ENCODE measurements at places on chromosomes 6 and 20.

- DNase-seq, result no peak
These were observed 5.4 kb upstream of the CPXM1 start for GRCh38 chr20:2805689-2806350.

DNA sequence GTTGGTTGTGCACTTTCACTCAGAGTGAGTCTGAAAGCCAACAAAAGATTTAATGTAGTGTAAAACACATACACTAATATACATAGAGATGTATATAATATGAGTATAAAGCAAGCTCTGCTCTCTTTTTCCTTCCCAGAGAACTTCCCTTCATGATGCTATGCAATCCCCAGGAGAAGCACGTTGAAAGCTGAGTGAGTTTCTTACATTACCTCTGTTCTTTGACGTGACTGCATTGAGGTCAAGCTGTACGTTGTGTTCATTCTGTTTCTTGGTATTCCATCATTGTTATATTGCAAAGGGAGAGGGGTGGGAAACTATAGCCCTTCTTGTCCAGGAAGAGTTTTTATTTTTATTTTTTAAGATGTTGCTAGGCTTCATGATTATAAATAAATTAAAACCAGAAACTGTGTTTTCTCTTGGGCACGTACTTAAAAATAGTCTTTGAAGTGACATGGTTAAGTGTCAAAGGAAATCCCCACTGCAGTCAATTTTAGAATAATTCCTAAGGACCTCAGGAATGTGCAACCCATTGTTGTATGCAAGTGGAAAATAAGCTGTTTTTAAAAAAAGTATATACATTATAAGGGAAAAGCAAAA, 651.0 kb downstream of the CD109 start:
- no peak for DNase-seq

- DNase-seq, result no peak
These were observed 7.0 kb downstream of the BPIFB2 start for GRCh38 chr20:33014336-33015113.

DNA sequence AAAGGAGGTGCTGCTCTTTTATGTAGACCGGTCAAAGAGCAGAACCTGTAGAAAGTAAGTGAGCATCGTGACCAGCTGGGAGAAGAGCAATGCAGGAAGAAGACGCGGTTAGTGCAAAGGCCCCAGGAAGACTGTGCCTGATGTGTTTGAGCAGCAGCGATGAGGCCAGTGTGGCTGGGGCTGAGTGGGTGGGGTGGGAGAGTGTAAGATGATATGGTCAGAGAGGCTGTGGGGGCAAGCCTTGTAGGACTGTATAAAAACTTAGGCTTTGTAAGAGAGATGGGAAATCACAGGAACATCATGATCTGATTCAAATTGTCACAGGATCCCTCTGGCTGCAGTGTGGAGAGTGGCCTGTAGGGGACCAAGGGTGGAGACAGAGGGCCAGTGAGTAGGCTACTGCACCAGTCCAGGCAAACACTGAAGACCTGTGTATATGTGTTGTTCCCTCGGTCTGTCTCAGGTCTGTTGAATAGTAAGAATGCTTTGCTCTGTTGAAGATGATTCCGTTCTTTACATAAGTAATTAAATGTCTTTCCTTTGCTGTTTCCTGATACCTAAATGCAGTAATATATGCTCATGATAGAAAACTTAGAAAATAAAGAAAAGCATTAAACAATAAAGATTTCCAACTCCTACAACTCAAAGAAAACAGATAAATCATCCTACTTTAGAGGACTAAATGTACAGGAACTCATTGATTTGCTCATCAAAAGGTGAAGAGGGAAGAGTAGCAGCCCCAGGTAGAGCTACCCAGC, 23.6 kb upstream of the WFDC2 start:
- peak; percentile 66 for DNase-seq

- no peak for DNase-seq
These were observed 349.0 kb downstream of the RNGTT start for GRCh38 chr6:88614316-88614877.

GRCh38 chr20:33653900-33654596, 8.1 kb upstream of the C20orf144 start:
- DNase-seq, result no peak

GRCh38 chr6:110589865-110590513, 113.6 kb upstream of the SLC22A16 start:
- no peak for DNase-seq

DNA sequence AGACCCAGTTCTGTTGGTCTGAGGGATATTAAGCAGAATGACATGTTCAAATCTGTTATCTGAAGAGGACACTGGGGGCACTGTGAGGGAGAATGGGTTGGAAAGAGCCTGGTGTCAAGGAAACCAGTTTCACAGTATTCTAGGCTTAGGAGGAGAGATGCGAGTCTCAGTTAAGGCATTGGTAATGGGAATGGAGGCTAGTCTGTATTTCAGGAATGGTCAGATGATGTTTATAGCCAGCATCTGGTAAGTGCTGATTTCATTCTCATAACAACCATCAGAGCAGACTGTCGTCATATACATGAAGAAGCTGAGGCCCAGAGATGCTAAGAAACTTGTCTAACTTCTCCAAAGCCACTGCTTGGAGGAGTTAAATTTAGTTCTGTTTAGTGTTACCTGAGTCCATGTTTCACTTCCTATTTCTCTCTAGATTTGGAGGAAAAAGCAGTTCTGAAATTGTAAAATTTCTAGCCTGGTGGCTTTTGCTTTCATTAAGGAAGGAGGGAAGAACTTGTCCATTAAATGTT, 242.0 kb downstream of the ARID1B start:
- no peak for DNase-seq

GRCh38 chr6:169898788-169899480, 147.5 kb downstream of the ERMARD start:
- DNase-seq, result no peak

GRCh38 chr20:48187851-48188250, 402.6 kb upstream of the SULF2 start:
- DNase-seq, result no peak

- DNase-seq, result no peak
These were observed 1.7 kb downstream of the FAXC start for GRCh38 chr6:99347804-99348203.

GRCh38 chr6:148967541-148967956, 220.7 kb downstream of the UST start:
- no peak for DNase-seq

DNA sequence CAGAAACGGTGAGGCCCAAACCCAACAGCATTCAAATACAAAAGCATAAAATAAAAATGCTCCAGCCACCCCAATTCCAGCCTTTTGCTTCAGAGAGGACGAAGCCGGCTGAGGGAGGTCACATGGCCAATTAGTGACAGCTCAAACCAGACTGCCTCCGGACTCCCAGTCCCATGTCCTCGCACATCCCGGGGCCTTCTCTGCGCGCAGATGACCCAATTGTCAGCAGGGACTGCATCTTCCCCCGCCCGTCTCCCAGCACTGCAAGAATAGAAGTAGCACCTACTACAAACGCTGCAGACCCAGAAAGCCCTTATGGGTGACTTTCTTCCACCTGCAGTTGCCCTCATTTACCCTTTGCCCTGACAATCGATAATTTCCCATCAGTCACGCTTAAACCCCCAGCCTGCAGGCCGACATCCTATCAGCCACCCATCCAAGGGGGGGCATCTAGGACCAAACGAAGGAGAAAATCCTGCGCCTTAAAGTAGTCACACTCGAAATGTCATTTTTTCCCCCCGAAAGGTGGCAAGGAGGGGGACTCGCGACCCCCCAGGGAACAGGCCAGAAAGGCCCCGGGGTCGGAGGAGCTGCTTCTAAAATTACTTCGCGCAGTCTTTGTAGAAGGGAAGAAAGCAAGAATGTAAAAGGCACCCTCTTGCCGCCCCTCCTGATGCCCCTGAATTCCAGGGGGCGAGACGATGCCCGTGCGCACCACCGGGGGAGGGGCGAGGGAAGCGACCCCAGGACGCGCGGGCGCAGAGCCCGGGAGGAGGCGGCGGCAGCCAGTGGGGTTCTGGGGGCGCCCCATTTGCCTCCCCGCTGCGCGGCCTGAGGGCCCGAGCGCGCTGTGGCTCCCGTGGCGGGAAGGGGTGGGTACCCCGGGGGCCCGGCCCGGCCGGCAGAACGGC, 792 bp downstream of the SLC23A2 start:
- DNase-seq, result peak; percentile 3

GRCh38 chr20:8390037-8390433, 258.0 kb downstream of the PLCB1 start:
- DNase-seq, result no peak

GRCh38 chr6:66623050-66623449, 916.0 kb upstream of the EYS start:
- no peak for DNase-seq

- DNase-seq, result no peak
These were observed 27.0 kb downstream of the HECA start for GRCh38 chr6:139161817-139162284.

- DNase-seq, result no peak
These were observed 104.4 kb downstream of the MRPL14 start for GRCh38 chr6:44022671-44023352.

- no peak for DNase-seq
These were observed 500.9 kb downstream of the PREX1 start for GRCh38 chr20:48326868-48327267.

GRCh38 chr6:163460307-163460782, 45.8 kb downstream of the QKI start:
- DNase-seq, result no peak

DNA sequence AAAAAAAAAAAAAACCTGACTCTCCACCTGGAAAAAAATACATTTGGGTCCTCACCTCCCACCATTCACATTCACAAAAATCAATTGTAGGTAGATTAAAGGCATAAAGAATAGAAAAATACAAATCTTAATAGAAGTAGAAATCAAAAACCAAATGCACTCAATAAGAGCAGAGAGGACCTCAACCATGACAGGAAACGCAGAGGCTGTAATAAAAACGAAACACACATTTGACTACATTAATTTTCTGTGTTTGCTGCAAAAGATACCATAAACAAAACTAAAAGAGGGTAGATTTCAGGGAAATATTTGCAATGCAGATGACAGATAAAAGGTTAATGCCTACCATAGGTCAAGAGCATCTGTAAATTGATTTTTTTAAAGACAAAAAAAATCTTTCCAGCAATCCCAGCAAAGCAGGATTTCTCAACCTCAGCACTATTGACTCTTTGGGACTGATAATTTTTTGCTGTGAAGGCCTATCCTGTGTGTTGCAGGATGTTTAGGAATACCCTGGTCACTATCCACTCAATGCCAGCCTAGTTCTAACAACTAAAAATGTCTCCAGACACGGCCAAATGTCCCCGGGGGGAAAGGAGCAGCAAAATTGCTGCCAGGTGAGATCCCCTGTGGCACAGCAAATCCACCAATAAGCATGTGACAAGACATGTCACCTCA, 9.1 kb downstream of the ETV7 start:
- DNase-seq, result no peak

- DNase-seq, result no peak
These were observed 97.4 kb upstream of the DST start for GRCh38 chr6:56739836-56740815.

DNA sequence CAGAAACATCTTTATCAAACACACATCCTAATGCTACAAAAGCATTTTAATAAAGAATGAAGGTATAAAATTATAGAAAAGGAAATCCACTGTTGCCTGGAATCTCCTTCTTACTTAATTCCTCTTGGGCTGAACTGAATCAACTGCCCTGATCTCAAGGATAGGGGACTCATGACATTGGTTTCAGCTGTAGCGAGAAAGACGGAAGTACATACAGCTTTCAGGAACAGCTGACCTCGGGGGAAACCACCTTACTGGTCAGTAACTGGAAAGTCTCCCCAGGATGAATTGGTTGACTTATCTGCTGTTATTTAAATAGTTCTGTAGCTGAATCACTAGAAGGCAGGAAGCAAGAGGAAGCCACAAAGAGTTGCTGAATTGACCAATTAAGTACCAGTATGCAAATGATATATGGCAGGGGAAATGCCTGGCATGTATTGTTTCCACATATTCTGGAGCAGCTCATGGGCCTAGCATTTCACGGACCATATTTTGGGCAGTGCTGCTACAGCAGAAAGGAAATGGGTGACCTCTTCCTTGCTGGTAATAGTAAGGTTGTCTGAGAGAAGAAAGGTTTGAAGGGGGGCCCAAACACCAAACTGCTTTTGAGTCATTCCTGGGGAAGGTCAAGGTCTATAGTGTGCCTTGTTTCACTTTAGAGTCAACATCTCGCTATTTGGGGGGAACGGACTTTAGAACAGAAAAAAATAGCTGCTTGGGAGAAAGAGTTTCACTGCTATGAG, 43.7 kb upstream of the MAP7 start:
- no peak for DNase-seq

DNA sequence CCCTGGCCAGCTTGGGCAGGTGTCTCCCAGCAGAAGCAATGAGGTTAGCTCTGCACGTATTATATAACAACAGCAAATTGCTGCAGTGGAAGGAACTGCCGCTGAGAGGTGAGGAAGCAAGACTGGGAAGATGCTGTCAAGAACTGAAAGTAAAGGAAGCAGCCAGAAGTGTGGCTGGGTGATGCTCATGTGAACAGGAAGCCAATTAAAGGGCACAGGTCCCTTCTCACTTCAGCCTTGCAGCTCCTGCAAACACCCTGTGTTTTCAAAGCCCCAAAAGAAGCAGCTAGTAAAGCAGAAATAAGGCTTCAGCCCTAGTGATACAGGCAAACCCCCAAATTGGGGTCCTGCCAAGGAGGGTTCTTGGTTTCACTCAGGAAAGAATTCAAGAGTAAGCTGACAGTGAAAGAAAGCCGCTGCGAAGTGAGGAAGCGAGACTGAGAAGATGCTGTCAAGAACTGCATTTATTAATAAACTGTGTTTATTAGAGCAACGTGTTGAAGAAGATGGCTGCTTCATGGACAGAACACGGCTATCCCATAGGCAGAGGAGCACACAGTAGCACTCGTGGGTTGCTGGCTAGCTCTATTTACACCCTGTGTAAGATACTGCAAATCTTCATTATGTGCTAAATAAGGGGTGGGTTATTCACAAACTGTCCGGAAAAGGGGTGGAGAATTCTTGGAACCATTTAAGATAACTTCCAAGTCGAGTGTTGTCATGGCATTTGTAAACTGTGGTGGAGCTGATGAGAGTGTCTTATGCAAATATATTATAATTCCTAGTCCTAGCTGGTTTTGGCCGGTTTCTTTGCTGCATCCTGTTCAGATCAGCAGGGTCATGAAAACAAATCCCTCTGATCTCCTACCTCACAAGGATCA, 152.2 kb downstream of the LINC00237 start:
- no peak for DNase-seq

DNA sequence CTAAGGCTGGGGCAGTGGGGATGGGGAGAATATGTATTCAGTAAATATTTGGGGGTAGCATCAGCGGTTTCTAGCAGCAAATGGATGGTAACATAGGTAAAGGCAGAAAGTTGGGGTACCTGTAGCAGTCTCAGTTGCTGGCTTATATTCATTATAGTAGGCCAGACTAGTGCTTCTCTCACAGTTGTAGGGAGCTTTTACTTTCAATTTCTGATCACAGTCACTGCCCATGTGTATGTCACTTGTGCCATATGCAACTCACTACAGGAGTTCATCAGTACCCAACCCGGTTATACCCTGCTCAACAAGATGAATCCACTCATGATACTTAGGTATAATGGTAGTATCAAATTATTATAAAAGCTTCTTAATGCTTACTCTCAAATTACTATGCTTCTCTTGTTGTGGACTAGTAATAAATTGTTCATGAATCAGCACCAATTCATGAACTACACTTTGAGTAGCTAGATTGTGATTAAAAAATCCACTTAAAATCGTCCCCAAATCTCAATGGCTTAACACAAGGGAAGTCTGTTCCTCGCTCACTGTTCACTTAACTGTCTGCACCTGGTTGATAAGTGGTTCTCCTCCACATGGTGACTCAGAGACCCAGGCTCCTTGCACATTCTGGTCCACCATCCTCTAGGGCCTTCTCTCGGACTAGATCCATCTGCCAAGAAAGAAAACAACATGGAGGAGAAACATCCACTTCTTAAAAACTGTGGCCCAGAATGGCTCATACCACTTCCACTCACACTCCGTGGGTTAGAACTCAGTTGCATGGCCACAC, 31.3 kb upstream of the MYLIP start:
- DNase-seq, result no peak
